Astrocyte (in vitro differentiated cells and primary cell): ENCODE measurements at places on chromosomes 6 and 20. TPM values are rescaled to one million over a fixed set of nuclear protein-coding genes. Genes with fewer than 3 reads are reported as not detected.
A peak's percentile ranks its signal among the peaks of the same experiment; 100 is the strongest.

EPPIN gene
- total RNA-seq: not detected in 2 replicates

TRIM15 gene
- total RNA-seq: not detected in 2 replicates

GABRR1 gene
- total RNA-seq: not detected in 2 replicates

DNA sequence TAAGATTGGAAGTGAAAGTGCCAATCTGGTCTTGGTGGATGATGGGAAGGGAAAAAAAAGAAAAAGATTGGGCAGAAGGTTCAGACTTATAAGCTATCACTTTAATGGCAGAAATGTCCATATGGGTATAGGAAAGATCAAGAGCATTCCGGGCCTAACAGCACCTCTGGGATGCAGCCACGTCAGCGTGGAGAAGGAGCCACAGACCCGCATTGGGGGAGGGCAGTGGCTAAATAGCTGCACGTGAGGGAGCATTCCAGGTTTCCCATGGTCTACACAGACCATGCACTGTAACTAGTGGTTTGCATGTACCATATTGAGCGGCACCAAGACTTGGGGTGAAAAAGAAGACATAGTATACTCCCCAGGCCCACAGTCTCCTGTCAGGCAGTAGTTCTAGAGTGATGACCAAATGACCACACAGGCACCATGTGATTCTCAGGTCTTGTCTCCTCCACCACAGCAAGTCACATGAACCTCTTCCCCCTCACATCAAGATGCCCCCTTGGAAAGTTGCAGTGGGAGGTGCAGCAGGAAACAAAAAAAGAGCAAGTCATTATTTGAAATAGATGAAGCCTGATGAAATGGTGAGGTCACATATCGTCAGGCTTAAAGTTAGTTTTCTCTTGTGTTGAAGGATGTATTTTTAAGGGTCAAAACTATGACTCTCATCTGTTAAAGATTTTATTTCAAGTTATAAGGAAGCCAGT, 94.4 kb upstream of the TNFAIP3 start:
- H3K4me1 ChIP-seq: peaks cover 5% of the 10 kb centered on the region
- H3K27ac ChIP-seq: no peak overlapping the region
- H3K36me3 ChIP-seq: no peaks in the 10 kb centered on the region
- no peaks in the 10 kb centered on the region for H3K27me3 ChIP-seq
- no peak overlapping the region for H3K4me3 ChIP-seq
- DNase-seq: no peak

DNA sequence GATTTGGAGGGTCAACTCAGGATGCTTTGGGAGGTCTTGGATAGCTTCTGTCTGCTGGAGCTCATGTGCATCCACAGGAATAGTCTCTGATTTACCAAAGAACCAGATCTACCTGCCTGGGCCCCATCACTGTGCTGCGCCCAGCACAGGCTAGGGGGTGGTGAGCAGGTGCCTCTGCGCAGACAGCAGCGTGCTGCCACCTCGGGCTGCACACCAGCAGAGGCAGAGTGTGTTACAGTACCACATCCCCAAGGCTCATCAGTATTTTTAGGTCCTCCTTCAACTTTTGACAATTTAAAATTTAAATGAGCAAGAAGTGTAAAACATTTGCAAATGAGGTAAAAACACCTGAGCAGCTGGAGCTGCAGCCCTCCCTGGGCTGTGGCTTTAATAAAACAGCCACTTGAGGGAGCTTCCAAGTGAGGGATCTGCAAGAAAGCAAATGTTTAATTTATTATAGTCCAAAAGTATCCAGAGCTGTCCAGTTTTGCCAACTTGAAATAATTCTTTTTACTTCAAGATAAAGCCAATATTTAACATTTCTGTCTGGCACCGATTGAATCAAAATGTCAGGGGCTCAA, 324.9 kb downstream of the ZFAND3 start:
- no peaks in the 10 kb centered on the region for H3K36me3 ChIP-seq
- peaks cover 6% of the 10 kb centered on the region for H3K4me1 ChIP-seq
- H3K27ac ChIP-seq: no peak overlapping the region
- H3K27me3 ChIP-seq: no peaks in the 10 kb centered on the region
- no peak overlapping the region for H3K4me3 ChIP-seq
- DNase-seq: no peak

DNA sequence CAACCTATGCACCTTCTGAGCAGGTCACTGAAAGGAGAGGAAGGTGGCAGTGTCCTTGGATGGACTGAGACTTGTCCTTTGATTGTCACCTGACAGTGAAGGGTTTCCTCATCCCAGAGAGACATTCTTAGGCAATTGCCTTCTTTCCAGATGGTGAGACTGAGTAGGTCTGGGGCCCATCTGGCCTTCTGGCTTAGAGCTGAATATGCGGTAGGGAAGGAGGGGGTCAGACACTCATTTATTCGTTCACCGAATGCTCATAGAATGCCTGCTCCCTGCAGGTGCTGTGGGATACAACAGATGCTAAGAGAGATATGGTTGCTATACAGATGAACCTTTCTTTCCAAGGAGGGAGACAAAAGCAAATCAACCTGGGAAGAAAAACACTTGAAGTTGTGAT, 76.8 kb downstream of the BMP6 start:
- no peak for DNase-seq
- no peaks in the 10 kb centered on the region for H3K36me3 ChIP-seq
- no peak overlapping the region for H3K27ac ChIP-seq
- no peaks in the 10 kb centered on the region for H3K4me1 ChIP-seq
- H3K27me3 ChIP-seq: no peaks in the 10 kb centered on the region
- no peak overlapping the region for H3K4me3 ChIP-seq

GRCh38 chr20:6471871-6472270, 295.6 kb upstream of the BMP2 start:
- no peak for DNase-seq
- H3K4me1 ChIP-seq: no peaks in the 10 kb centered on the region
- H3K4me3 ChIP-seq: no peak overlapping the region
- no peaks in the 10 kb centered on the region for H3K36me3 ChIP-seq

GRCh38 chr20:35297740-35298139, 5.5 kb upstream of the FAM83C start:
- no peaks in the 10 kb centered on the region for H3K27me3 ChIP-seq
- peaks cover 23% of the 10 kb centered on the region for H3K4me1 ChIP-seq
- H3K27ac ChIP-seq: no peak overlapping the region
- no peaks in the 10 kb centered on the region for H3K36me3 ChIP-seq

- H3K4me3 ChIP-seq: no peak overlapping the region
- H3K4me1 ChIP-seq: no peaks in the 10 kb centered on the region
- no peaks in the 10 kb centered on the region for H3K36me3 ChIP-seq
- H3K27ac ChIP-seq: no peak overlapping the region
Measured at GRCh38 chr6:99219788-99220187, 129.7 kb downstream of the FAXC start.

- H3K27me3 ChIP-seq: no peaks in the 10 kb centered on the region
- H3K4me3 ChIP-seq: no peak overlapping the region
- H3K4me1 ChIP-seq: peaks cover 3% of the 10 kb centered on the region
Measured at GRCh38 chr20:4244700-4245485, 229.5 kb upstream of the RNF24 start.

DNA sequence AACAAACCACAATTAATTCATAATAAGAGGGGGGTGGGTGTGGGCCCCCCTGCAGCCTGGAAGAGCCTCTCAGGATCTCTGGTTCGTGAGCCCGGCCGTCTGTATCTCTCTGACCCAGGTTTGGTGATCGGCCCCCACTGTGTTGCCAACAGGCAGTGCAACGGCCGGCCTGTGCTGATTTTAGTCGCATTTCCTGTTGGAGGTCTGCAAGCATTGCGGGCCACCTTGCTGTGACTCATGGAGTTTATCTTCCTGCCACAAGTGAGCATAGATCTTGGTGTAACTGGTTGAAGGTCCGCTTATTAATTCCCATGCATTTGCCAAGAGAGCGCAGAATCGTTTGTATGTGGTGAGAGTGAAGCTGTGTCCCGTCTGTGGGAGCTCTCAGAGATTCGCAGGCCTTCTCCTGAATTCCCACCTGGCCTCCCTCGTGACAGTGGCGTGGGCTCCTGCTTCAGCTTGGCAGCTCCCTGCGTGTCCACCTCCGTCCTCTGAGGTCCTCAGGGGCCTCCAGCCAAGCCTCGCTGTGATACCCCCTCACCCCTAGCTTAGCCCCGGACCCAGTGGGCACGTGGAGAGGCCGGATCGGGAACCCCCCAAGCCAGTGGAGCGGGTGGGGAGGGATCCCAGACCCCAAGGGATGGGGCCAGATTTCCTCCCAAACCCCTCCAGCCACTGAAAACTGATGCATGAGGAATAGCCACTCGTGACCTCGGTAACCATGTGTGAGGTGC, 269.8 kb downstream of the CDH4 start:
- no peaks in the 10 kb centered on the region for H3K27me3 ChIP-seq
- peaks cover 26% of the 10 kb centered on the region for H3K4me1 ChIP-seq
- H3K4me3 ChIP-seq: peak overlapping the region; percentile 2
- peak overlapping the region; percentile 43 for H3K27ac ChIP-seq

- H3K4me1 ChIP-seq: no peaks in the 10 kb centered on the region
- H3K36me3 ChIP-seq: no peaks in the 10 kb centered on the region
- H3K27me3 ChIP-seq: peaks cover 3% of the 10 kb centered on the region
- no peak for DNase-seq
- no peak overlapping the region for H3K27ac ChIP-seq
- H3K4me3 ChIP-seq: no peak overlapping the region
Measured at GRCh38 chr20:13302647-13303450, 81.8 kb downstream of the ISM1 start.

DNA sequence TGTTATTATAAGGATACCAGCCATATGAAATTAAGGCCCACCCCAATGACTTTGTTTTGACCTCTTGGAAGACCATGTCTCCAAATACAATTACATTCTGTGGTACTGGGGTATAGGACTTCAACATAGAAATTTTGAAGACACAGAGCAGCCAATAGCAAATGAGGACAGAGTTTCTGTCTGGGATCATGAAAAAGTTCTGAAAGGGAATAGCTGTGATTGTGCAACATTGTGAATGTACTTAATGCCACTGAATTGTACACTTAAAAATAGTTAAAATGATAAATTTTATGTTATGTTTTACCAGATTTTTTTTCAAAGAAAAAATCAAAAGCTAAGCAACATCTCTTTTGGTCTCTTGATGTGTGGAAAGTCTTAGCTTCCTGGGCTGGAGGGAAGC, 27.0 kb upstream of the AGPAT4 start:
- H3K36me3 ChIP-seq: no peaks in the 10 kb centered on the region
- no peaks in the 10 kb centered on the region for H3K27me3 ChIP-seq
